NCI-H1417 treated with DMSO at 0.1 percent for 48 hours (cell line): ENCODE measurements at places on chromosomes 5 and 9.

GRCh38 chr9:87640385-87640795, 85.5 kb upstream of the CTSL start:
- no peak for DNase-seq

DNA sequence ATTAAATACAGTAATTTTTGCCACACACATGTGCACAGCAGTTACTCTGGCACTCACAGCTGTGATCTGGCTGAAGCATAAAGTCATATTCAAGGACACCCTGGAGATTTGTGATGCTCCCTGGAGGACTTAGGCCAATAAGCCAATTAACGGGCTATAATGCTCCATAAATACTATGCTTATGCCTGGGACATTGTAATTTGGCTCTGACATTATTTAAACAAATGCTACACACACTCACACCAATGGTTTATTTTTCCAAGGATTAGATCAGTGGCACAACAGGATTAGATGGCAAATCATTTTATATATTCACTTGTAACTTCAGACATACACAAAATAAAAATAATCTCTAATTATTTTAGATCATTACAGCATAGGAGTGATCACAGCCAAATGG, 111.2 kb downstream of the LMNB1 start:
- no peak for DNase-seq

- peak; percentile 46 for DNase-seq
These were observed 19.1 kb downstream of the DNAJA1 start for GRCh38 chr9:33044162-33044673.

GRCh38 chr5:9892696-9893095, 262.5 kb upstream of the TAS2R1 start:
- no peak for DNase-seq

GRCh38 chr9:116389541-116390302, 236.1 kb downstream of the PAPPA start:
- DNase-seq = no peak

DNA sequence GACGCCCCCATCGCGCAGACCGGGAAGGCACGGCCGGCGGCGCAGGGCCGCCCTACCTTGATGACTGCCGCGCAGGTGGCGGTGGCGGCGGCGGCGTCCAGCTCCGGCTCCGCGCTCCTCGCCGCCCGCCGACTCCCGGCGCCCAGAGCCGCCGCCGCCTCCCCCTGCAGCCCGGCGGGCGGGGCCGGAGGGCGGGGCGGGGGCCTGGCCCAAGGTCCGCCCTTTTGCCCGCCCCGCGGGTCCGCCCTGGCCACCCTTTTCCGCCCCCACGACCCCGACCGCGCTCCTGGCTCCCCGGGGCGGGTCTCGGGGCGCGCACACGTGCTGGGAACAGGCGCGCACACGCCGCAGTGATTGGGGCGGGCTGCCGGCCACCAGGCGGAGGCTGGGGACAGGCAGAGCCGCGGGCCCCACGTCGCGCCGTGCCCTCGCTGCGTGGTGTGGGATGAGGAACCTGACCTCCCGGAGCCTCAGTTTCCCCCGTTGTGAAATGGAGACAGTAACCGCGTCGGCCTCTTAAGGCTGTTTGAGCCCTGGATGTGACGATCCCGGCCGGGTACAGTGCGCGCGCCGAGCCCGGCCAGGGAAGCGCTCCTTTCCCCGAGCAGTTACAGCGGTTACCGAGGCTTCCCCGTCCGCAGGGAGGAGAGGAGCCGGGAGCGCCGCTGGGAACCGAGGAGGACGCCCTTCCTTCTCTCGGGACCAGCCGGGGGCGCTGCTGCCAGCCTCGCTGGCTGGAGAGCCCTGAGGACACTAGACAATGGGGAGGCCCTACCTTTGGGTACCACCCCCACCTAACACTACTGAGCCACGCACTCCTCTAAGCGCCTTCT, at the start of gene CORO2A:
Gene CORO2A, minus strand, starts transcription at position 135 of the 833 bp plus-strand sequence. CDS start 34,977 bp downstream, outside the sequence.
- peak; percentile 35 for DNase-seq

DNA sequence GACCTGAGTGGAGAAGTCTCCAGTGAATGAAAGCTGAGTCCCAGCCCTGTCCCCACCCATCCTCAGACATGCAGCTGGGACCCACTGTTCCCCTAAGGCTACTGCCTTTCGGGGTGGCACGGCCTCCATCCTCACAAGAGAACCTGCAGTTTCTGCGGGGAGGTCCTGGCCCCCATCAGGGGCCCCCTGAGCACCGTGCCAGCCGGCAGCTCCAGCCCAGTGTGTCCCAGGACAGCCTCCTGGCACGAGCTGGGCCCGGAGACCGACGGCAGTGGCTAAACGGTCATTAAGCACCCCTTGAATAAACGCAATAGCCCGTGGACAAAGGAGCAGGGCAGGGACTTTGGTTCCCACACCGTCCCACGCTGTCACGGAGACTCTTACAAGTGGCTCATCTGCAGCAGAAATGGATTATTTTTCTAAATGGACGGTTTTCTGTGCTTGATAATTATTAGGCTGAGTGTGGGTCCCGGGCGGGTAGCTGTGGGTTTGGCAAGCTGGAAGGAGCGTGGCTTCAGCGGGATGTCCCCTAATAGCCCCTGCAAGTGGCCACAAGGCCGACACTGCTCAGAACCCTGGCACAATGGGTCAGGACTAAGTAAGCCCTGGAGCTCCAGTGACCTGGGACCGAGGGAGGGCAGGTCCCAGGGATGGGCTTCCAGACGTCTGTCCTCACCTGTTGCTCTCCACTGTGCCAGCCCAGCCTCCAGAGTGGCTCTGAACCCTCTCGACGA, 17.4 kb downstream of the FAM78A start:
- DNase-seq = no peak

DNA sequence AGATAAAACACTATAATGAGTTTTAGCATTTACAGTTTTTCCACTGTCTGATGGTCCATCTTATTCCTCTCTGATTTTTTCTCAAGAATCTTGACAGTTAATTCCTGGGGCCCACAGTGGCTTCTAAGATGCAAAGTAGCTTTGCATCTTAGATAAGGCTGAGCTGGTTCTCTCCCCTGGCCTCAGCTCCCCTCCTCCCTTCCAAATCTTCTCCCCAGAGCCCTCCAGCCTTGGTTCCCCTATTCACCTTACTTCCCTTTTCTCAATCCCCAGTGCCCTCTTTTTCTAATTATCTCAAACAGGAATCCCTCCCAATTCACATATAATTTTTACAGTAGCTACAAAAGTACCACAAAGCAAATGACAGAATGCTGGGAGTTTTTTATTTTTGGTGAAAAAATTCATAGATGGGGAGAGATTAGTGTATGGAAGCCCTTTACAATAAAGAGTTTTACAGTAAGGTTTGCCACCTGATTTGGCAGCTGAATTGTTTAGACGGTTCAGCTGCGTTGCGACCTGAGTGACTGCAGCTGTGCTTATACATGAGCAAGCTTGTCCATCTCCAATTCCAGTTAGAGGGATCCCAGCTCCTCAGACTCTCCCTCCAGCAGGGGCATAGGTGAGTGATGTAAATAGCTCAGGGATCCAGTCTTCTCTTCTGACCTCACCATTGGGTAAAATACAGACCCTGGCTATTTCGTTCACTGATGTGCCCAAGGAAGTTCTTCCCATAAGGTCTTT, 51.4 kb upstream of the CKMT2 start:
- no peak for DNase-seq

DNA sequence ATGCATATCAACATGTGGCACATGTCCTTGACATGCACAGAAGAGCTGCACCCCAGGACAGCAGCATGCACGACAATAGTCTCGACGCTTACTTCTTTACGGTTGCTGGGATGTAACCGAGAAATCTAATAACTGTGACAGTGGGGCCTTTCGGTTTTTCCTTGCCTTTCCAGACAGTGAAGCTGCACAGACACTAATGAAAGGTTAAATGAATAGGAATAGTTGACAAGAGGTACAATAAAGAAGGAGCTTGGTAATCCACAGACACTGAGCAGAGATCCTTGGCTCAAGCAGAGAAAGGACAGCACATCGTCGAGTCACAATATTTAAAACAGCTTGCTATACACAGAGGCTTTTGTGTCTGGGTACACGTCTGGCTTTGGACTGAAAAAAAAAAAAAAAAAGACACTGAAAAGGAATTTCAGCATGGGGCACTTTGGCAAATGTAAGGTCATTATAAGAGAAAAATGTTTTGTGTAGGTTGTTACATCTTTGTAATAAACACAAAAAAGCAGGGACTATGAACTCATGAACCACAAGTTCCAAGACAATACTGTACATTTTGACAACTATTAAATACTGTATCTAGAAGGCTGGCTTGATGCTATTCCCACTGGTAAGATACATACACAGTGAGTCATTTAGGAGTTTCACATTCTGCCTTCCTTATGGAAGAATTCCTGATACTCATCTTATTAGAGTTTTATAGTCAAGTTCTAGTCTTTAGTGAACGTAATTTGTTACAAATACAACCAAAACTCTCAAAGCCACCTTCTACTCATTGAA, 5.6 kb downstream of the BNC2 start:
- DNase-seq = no peak

DNA sequence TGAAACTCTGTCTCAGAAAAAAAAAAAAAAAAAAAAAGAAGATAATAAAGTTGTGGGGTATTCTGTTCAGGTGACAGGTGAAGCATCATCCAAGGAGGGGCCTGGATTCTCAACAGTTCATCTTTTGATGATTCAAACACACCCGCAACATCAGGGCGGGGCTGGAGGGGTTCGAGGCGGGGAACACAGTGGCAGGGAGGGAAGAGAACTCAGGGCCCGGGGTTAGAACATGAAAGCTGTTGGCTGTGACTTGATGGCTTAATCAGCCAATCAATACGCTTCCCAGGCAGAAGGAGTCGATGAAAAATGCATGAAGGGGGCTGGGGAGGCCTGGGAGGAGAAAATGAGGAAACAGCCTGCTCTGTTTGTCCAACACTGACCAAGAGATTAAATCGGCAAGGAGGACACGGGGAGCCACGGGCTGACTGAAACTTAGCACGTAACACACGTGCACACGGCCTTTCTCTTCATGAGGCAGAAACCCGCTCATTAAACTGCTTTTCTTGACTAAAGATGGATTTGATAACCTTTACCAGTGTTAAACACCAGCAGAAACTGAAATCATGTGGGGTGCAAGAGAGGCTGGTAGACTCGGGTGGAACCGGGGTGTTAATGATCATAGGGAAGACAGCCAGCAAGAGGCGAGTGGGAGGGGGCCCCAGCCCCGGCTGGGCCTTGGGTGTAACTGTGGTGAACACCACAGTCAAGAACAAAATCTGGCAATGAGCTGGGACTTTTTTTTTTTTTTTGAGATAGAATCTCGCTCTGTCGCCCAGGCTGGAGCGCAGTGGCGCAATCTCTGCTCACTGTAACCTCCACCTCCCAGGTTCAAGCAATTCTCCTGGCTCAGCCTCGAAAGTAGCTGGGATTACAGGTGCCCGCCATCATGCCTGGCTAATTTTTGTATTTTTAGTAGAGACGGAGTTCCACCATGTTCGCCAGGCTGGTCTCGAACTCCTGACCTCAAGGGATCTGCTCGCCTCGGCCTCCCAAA, 105.7 kb upstream of the RAPGEF1 start:
- DNase-seq = no peak

GRCh38 chr9:109632817-109633216, 134.7 kb upstream of the PTPN3 start:
- DNase-seq = no peak

DNA sequence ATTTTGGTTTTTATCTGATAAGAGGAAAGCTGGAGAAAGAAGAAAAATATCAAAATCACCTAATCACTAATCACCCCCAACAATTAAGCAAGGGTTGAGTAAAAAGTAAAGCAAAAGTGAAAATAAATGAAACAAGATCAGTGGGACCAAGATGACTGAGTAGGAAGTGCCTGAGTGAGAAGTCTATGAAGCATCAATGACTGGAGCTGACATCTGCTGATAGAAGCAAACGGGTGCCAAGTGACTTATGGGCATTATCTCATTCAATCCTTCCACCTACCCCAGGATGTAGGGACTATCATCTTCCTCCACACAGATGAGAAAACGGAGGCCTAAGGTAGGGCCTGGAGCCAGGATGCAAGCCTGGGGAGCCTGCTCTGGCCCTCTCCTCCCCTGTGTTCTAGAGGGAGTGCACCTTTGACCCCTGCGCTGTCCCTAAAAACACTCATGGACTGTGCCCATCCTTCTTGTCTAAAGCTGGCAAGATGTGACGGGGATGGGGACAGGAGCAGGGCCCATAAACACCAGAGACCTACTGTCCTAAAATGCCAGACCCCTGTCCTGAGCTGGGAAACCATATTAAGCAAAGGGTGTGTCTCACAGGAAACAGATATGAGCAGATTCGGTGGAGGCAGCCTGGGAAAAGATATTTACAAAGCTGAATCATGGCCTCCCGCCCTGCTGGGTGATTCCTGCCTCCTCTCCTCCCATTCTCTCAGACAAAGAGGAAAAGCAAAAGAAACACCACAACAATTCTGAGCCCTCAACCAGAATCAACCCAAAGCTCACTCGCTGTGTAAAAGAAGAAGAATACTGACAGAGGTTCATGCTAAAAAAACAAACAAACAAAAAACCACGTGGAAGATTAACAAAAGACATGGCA, 116.0 kb downstream of the AUH start:
- no peak for DNase-seq

- DNase-seq = no peak
These were observed 195.8 kb upstream of the KLF4 start for GRCh38 chr9:107685376-107685775.

- no peak for DNase-seq
These were observed 4.0 kb downstream of the MEF2C start for GRCh38 chr5:88878976-88879375.

GRCh38 chr5:34685485-34686165, 29.5 kb downstream of the RAI14 start:
- DNase-seq = no peak

DNA sequence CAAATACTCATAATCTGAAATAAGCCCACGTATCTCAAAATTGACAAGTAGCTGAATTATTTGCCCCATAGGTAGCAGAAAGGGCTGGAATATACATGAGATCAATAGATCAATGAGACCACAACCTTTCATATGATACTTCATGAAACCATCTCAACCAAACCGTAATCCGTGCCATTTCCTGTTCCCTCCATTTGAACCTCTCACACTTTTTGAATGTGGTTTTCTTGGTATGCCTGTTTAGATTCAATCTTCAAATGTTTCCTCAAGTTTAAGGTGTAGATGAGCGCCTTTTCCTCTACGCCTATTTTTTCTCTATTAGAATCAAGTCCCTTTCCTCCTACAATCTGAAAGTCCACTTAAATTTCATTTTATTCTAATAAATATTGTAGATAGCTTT, 805.5 kb downstream of the EFNA5 start:
- DNase-seq = no peak

GRCh38 chr9:6024035-6024554, 8.7 kb upstream of the RANBP6 start:
- DNase-seq = no peak

- no peak for DNase-seq
These were observed 155.1 kb upstream of the NR4A3 start for GRCh38 chr9:99666571-99666970.

GRCh38 chr5:169064093-169064492, 236.8 kb downstream of the SLIT3 start:
- DNase-seq = no peak

- no peak for DNase-seq
These were observed 21.1 kb upstream of the IGFBPL1 start for GRCh38 chr9:38445154-38446043.

DNA sequence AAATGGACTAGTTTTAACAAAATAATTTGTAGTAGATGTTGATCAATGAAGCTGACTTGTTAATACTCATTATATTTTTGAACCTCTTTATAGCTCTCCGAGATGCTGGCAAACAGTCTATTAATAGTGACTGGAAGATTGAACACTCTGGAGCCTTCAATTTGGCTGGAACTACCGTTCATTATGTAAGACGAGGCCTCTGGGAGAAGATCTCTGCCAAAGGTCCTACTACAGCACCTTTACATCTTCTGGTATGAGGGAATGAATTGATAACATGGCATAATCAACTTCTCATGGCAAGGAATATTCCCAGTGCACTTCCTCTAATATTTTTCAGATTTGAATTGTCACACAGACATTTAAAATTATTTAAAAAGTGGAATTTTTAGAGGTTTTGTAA, 68.2 kb upstream of the MINAR2 start:
- no peak for DNase-seq
